ENCODE measurements at places on chromosomes 6 and 20.

DNA sequence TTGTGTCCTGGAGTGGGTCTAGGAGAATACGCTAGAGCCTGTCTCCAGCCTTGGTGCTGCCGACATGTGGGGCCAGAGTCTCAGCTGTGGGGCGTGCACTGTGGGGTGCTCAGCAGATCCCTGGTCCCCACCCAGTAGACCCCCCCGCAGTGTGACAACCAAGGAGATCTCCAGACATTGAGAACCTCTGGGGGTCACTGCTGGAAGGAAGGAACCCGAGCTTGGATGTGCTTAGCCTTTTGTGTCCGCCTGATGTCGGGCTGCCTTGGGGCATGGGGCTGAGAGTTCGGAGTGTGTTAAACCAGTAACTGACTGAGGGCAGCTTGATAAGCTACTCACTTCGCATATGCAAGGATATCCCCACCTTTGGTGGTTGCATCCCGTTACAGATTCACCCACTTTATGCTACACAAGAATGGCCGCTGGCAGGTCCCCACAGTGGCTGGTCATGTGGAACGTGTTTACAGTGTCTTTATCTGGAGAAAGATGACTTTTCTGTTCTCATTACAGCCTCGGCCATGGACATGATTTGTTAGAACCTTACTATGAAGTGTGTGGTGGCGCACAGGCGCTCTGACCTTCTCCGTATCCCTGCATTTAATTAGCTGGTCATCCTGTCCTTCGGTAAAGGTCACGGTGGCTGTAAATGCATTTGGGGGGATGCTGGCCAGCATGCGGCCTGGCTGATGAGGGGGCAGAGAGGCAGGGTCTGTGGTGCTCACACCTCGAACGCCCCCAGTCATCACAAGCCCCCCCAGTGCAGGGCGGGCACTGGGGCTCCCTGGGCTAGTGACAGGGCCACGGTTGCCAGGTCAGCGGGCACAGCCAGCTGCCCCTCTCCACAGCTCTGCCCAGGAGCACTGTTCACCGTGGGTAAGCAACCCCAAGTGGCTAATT is 366.8 kb downstream of the TAF4 start:
- DNase-seq = no peak

DNA sequence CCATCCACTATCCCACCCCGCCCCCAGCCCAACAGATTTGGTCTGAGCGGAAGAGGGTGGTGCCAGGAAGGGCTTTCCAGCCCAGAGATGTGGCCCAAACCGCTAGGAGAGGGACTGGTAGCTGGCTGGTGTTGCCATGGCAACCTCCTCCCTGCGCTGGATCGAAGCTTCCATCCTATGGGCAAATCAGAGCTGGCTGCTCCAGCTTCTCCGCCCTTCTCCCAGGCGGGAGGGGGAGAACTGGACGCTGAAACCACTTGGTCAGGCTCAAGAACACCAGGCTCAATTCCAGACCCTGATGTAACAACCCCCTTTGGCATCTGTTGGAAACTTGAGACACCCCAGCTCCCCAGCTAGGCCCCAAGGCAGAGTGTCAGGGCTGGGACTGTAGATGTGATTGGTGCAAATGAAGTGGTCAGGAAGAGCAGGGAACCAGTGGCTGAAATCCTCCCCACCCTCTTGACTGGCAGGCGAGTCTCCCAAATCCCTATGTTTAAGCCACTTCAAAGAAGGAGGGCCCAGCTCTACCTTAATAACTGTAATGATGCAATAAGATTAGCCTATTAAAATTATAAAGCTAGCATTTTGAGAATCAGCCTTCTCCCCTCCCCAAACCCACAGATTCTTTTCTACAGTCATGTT is 4.2 kb downstream of the RIMS4 start:
- peak; percentile 73 for DNase-seq

DNA sequence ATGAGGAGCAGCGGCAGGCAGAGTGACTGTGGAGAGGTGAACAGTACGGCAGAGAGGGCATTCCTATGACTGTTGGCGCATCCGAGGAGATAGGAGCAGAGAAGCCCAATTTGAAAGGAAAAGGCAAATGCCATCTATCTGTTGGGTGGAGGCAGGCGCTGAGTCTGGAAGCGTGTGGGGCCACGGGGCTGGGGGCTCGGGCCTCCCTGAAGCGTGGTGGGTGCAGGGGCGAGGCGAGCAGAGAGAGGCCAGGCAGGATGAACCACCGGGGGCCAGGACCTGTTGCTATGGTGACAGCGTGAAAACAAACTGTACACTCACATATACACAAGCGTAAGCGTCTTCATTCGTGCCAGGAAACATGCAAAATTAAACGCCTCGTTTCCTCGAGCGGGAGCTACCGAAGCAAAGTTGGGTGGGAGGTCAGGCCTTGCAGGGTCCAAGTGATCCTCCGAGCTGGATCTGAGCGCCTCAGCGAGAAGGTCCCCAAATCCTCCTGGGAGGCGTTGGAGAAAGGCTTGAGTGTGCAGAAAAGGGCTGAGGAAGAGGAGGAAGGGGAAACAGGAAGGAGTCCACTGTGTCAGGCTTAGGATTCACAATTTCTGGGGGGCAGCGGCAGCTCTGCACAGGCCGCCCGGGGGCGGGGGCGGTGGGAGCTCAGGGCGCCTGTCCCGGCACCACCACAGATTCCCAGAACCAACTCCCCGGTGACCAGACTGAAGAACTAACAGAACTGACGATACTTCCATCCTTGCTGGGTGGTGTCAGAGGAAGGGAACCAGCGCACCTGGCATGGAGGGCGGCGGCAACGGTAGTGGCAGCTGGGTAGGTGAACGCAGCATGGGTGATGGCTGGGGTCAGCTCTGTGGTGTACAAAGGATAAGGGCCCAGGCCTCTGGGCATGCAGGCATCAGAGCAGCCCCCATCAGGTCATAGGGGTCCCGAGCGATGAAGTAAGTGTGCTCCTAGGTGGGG is 68.2 kb downstream of the KHDC1L start:
- DNase-seq = no peak

DNA sequence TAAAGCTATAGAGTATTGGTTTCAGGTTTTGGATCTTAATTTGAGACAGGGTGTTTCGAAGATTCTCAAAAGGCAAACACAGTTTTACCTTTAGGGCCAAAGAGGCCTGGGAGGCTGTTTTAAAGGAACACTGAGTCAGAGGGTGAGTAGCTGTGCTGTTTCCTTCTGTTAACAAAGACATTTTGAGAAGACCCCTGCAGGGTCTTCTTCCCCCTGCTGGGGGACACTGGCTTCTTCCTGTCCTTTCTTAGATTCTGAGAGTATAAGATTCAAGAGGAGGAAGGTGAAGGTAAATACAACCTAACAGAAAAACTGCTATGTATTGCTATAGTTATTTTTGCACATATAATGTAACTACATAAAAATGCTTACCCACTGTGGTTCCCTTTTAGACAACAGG is 19.0 kb downstream of the HS3ST5 start:
- DNase-seq = no peak

DNA sequence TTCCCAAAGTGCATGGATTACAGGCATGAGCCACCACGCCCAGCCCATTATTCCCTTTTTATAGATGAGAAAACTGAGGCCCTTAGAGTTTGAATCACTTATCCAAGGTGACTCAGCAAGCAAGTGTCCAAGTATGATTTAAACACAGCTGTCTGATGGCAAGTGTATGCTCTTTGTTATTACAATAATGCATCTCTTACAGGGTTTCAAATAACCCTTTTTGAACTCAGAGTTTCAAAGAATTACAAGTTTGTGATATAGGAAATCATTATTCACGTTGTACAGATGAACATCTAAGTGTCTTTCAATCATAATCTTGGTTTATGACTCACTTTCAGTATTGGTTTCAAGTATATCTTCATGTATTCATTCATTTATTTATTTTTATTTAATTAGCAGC is 63.0 kb downstream of the CD83 start:
- no peak for DNase-seq

Data from DMS79 treated with DMSO at 0.1 percent for 48 hours (cell line).